ENCODE measurements at places on chromosomes 5 and 9. TPM values are rescaled to one million over a fixed set of nuclear protein-coding genes. Genes with fewer than 3 reads are reported as not detected.

DNA sequence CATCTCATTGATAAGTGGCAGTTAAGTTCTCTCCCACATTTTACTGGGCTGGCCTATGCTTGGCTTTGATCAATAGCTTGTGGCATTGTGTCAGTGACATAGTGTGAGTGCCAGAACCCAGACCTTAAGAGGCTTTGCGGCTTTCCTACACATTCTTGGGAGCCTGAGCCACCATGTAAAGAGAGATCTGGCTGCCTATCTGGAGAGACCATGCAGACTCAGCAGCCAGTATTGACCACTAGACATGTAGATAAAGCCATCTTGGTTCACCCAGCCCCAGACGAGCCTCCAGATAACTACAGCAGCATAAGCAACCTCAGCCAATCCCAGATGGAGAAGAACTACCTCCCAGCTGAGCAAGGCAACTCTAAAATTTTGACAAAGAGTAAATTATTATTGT, 28.6 kb downstream of the C9orf153 start:
- DNase-seq, result no peak

- DNase-seq, result peak; percentile 65
Observed at GRCh38 chr9:131276094-131276888, at the start of gene FAM78A. FAM78A (minus strand) TSS chr9:131276510; CDS start chr9:131276179, 331 bp downstream.

DNA sequence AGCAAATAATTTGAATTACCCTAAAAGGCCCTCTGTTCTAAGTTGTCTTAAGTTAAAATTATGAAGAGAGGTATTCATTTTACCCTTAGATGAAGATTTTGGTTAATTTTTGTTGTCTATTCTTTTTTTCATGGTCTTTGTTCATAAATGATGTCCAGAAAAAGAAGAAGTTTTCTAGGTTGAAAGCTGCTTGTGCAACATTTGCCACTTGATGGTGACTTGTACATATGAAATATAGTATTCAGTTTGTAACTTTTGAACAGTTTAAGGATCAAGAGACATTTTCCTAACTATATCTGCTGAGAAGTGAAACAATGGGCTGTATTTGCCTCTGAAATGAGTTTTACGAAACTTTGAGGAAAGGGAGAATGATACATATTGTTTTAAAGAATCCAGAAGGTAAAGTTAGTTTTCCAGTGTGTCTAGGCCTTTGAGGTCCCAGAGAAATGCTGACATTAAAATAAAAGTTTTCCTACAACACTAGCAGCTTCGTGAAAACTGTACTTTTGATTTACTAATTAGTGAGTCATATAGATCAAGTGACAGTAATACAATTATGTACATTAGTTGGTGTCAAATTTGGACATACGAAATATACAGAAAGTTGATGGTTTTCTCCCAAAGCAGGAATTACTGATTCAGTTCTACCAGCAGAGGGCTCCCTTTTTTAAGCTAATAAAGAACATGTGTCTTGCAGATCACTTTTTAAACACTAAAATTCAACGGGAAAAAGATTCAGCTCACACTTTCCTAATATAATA, 70.5 kb downstream of the PIK3R1 start:
- DNase-seq, result no peak

GRCh38 chr9:77679088-77679487, 31.0 kb upstream of the GNA14 start:
- DNase-seq, result no peak

- no peak for DNase-seq
Observed at GRCh38 chr9:82295181-82295580, 306.6 kb downstream of the SPATA31D1 start.

DNA sequence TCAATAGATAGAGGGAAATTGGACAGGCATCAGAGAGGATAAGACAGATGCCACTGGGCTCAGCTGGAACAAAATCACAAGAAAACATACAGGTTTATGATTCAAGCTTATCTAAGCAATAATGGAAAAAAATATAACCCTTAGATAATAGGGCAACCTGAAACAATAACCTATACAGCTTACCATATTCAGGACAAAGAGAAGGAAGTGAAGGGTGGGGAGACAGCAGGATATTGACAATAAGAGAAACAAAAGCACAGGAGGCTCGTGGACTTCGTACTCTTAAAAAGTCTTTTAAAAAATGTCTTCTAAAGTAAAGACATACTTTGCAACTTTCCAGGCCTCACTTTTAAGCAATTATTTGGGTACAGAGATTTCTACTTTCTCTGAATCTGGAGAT, 225.3 kb downstream of the NTRK2 start:
- no peak for DNase-seq

DNA sequence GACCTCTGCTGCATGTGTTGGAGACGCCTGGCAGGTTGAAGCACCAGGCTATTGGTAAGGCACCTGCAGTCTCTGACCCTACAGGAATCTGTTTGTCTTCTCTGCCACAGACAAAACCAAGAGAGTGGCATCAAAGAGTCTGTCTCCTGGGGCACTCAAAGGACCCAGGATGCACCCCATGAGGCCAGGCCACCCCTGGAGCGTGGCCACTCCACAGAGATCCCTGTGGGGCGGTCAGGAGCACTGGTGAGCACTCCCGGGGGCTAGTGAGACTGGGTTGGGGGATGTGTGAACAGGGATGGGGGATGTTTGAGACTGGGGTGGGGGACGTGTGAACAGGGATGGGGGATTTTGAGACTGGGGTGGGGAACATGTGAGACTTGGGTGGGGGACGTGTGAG, 240.3 kb downstream of the CACNA1B start:
- DNase-seq, result no peak

- peak; percentile 43 for DNase-seq
Observed at GRCh38 chr5:40682154-40683017, 2.7 kb downstream of the PTGER4 start.

DNA sequence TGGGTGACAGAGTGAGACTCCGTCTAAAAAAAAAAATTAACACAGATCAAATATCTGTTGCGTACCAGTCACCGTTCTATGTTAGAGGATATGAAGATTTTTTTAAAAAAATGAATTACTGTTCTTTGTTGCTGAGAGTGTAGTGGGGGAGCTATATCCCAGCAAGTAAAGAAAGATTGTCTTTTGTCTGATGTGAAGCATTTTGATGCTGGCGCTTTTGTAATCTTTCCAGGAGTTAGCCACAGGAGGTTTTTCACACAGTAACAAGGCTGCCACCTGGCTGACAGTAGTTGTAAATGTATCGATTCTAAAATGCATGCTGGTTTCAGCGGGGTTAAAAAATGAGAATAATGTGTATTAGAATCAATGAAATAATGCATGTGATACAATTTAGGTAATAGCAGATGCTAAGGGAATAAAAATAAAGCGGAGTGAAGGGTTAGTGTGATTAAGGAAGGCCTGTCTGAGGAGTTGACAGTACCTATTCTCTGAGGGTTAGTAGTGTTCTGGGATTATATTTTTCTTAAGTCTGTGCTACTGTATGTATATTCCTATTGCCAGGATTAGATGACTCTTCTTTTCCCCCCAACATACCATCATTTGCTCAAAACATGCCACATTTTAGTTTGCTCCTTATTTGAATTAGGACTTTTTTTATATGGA, 3.4 kb downstream of the LMNB1 start:
- peak; percentile 74 for DNase-seq

GRCh38 chr5:102670224-102670836, 84.8 kb upstream of the PAM start:
- peak; percentile 25 for DNase-seq

DNA sequence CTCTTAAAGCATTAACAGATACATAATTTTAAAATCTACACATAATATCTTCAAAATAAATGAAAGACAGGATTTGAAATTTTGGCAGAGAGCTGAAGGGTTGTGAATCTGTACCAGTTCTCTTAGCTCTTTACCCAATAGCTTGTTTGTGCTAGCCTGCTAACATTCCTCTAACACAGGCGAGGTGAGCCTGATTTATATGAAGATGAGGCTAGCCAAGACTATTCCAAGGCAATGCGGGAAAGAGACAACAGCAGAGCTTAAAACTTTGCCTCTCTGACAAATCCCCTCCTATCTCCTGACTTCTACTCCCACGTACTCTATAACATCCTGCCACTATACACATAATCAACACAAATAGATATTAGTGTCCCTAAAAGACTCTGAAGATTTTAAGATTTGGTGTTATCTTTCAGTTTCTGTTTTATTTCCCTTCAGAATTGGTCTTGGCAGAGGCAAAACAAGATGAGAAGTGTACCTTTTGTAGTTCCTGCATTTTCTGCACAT, 745.6 kb upstream of the ZNF608 start:
- DNase-seq, result no peak

GRCh38 chr9:29775491-29775890, 2202.2 kb upstream of the C9orf72 start:
- no peak for DNase-seq

GRCh38 chr5:98099448-98100105, 673.9 kb upstream of the RGMB start:
- no peak for DNase-seq

DNA sequence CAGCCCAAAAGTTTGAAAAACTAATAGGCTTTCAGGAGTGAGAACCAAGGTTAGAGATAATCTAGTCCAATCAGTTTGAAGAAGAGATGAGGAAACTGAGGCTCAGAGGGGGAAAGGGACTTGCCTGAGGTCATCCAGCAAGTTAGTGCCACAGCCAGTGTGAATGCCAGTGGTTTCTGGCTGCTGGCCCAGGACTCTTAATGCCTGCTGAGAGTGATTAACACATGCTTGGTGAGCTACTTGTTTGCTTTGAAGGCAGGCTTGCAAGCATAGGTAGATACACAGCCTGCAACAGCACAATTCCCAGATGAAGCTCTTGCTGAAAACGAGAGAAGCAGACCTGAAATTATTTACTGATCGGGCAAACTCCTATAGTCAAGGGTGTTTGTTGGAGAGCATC, 591.6 kb upstream of the SGCD start:
- DNase-seq, result no peak

DNA sequence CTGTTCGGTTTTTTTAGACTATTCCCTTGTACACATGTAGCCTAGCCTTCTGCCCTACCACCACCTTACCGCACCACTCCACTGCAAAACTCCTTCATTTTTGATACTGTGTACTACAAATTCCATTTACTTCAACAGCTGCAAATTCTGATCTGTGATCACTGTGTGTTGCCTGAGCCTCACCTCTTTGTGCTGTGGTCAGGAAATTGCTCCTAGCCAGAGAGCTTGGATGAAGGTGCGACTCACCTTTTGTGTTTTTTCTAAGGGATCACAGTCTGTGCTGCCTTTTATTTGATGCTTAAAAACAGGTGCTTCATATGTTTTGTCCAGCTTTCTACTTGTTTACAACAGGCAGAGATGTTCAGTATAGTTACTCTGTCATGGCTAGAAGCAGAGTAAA, 31.5 kb downstream of the CSNK1G3 start:
- DNase-seq, result no peak

- DNase-seq, result no peak
Observed at GRCh38 chr5:89064054-89064453, 181.1 kb upstream of the MEF2C start.

GRCh38 chr9:130810609-130811136, 24.4 kb upstream of the ABL1 start:
- no peak for DNase-seq

GRCh38 chr5:15183520-15183919, 311.9 kb upstream of the ANKH start:
- DNase-seq, result no peak

DNA sequence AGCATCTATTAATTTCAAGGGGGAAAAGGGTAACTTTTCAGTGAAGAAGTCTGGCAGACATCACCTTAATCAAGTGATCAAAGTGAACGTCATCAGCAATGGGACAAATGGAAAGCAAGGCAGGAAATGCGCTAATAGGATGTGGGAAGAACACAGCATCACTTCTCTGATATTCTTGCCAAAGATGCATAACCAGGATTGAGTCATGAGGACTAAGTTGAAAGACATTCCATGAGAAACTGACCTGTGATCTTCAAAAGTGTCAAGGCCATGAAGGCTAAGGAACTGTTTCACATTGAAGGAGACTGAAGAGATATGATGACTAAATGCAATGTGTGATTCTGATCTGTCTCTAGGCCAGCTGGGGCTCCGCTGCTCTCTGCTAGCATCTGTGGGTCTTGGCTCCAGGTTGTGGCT, 92.9 kb downstream of the NDFIP1 start:
- DNase-seq, result no peak

- DNase-seq, result peak; percentile 65
Observed at GRCh38 chr9:137550231-137550621, at the start of gene PNPLA7. PNPLA7 (minus strand) TSS chr9:137550402; CDS start chr9:137550197, 205 bp downstream.

DNA sequence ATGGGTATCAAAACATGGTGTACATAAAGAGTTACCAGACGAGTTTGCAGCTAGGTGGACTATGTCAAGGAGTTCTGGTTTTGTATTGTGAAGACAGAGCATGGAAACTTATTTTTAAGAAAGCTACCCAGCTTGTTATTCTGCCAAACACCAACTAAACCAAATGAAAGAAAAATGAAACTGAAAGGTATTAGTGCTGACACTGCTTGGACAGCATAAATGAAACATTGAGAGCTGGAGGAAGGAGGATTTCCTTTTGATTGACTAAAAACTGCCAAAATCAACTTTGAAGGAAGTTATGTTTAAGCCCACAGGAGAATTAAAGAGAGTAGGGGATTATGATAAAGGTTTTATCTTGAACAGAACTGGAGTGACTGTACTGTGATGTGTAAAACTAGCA, 766.2 kb downstream of the PTPRD start:
- DNase-seq, result no peak

DNA sequence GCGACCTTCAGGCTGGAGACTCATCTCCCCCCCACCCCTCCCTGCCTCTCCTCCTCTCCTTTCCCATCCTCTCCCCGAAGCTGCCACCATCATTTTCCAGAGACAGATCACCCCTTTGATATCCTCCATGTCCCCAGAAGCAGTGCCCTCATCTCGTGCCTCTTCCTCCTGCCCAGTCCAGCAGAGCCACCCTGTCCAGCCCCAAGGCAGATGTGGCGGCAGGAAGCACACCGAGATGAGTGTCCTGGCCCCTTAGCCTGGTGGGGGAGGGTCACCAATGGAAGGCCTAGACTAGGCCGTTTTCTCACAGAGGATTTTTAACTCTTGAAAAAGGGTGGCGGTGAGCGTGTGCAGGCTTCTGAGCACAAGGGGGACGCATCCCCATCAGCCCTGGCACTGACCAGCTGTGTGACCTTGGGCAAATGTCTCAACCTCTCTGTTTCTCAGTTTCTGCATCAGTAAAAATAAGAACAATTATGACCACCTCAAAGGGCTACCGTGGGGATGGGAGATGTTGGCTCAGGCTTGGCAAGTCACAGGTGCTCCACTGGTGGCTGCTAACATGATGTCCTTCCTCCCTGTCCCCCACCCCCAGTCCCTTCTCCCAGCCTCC, 48.9 kb downstream of the SARDH start:
- no peak for DNase-seq

OGN gene
- not detected for total RNA-seq

FCN2 gene
- not detected for total RNA-seq

ZNF454 gene
- not detected for total RNA-seq

SLCO6A1 gene
- not detected for total RNA-seq

CCDC192 gene
- not detected for total RNA-seq

ZFP37 gene
- total RNA-seq, result 1.4 TPM

ASB6 gene
- total RNA-seq, result 16.6 TPM

KLF4 gene
- 1.6 TPM for total RNA-seq

SLC12A7 gene
- 21.6 TPM for total RNA-seq

SPINK7 gene
- total RNA-seq, result not detected

SLC4A9 gene
- not detected for total RNA-seq

CMYA5 gene
- 0.13 TPM for total RNA-seq

CDH9 gene
- total RNA-seq, result not detected

IGIP gene
- total RNA-seq, result 1.3 TPM

CKMT2 gene
- total RNA-seq, result not detected

SLC25A48 gene
- not detected for total RNA-seq

ORM2 gene
- total RNA-seq, result not detected

LCN1 gene
- total RNA-seq, result not detected

All from activated CD8-positive, alpha-beta T cell treated with anti-CD3 and anti-CD28 coated beads for 36 hours (primary cell).